Immature natural killer cell (primary cell): ENCODE measurements at places on chromosomes 2 and 18. TPM values are rescaled to one million over a fixed set of nuclear protein-coding genes. Genes with fewer than 3 reads are reported as not detected.

- DNase-seq = no peak
- peaks cover 2% of the 10 kb centered on the region for H3K27me3 ChIP-seq
- H3K36me3 ChIP-seq = no peaks in the 10 kb centered on the region
- no peaks in the 10 kb centered on the region for H3K4me1 ChIP-seq
- no peak overlapping the region for H3K4me3 ChIP-seq
- no peak overlapping the region for H3K27ac ChIP-seq
Observed at GRCh38 chr2:177885828-177886466, 186.6 kb downstream of the PDE11A start.

- peak overlapping the region; percentile 94 for H3K27ac ChIP-seq
- peaks cover 2% of the 10 kb centered on the region for H3K27me3 ChIP-seq
- peaks cover 82% of the 10 kb centered on the region for H3K4me1 ChIP-seq
- no peaks in the 10 kb centered on the region for H3K36me3 ChIP-seq
Observed at GRCh38 chr18:31648966-31649429, 35.4 kb downstream of the B4GALT6 start.

- no peak for DNase-seq
- H3K4me3 ChIP-seq = no peak overlapping the region
- H3K4me1 ChIP-seq = no peaks in the 10 kb centered on the region
- no peaks in the 10 kb centered on the region for H3K36me3 ChIP-seq
- no peak overlapping the region for H3K27ac ChIP-seq
Observed at GRCh38 chr2:194559964-194560363, 1097.1 kb upstream of the SLC39A10 start.

DNA sequence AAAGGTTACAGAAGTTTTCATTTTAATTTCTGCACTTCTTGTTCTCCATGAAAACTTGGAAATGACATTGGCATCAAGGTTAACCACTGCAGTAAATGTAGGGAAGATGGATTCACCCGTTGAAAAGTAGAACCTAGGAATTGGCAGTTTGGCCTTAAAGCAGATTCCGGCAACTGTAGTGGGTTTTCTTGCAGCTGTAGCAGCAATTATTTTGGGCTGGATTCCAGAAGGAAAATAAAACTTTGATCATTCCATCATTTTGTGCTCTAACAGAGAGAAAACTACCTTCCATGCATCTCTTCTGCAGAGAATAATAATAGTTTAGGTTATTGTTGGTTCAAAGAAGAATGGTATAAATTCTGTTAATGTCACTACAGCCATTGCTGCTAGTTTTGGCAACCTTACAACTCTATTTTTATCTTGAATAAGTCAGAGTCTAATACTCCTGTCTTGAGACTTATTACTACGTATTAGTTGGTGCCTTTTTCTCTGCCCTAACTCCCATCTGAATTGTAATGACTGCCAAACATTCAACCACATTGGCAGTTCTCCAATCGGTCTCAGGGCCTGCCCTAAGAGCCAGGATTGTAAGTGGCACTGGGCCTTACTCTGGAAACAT is 178.1 kb upstream of the PIEZO2 start:
- no peak overlapping the region for H3K4me3 ChIP-seq
- no peak overlapping the region for H3K27ac ChIP-seq
- H3K36me3 ChIP-seq = no peaks in the 10 kb centered on the region

DNA sequence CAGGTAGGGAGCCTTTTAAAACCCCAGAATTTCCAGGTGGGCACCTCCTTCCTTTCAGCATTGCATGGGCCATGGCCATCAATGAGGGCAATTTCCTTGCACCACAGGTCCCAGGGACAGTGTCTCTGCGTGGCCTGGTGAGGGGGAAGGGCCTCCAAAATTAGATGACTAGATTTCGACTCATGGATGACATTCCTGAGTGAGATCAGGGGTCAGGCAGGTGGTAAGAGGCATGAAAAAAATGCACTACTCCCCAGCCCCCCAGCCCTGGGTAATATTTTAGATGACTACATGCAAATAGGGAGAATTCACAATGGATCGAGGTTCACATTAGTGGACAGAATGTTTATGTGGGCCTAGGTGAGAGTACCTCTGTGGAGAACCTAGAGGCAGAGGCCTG is 19.0 kb upstream of the IGFBP5 start:
- H3K4me1 ChIP-seq = no peaks in the 10 kb centered on the region
- no peak overlapping the region for H3K4me3 ChIP-seq
- H3K27ac ChIP-seq = no peak overlapping the region
- H3K36me3 ChIP-seq = no peaks in the 10 kb centered on the region

DNA sequence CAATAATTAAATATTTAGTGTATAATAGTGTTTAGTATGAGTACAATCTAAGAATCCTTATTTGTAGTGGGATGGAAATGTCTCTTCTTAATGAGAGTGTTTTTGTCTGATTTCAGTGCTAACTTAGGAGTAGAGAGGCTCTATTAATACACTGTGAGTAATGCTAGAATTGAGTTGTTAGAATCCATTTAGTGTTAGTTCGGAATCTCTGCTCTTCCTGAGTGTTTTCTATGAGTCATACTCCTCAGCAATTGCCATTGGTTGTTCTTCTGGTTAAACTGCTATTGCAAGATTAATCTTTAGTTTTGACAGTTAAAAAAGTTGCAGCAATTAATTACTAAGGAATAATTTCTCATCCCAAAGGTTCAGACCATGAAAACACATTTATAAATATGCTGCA is 828.6 kb upstream of the POU3F3 start:
- no peaks in the 10 kb centered on the region for H3K4me1 ChIP-seq
- no peaks in the 10 kb centered on the region for H3K36me3 ChIP-seq
- no peak overlapping the region for H3K27ac ChIP-seq
- no peak overlapping the region for H3K4me3 ChIP-seq
- no peak for DNase-seq

DNA sequence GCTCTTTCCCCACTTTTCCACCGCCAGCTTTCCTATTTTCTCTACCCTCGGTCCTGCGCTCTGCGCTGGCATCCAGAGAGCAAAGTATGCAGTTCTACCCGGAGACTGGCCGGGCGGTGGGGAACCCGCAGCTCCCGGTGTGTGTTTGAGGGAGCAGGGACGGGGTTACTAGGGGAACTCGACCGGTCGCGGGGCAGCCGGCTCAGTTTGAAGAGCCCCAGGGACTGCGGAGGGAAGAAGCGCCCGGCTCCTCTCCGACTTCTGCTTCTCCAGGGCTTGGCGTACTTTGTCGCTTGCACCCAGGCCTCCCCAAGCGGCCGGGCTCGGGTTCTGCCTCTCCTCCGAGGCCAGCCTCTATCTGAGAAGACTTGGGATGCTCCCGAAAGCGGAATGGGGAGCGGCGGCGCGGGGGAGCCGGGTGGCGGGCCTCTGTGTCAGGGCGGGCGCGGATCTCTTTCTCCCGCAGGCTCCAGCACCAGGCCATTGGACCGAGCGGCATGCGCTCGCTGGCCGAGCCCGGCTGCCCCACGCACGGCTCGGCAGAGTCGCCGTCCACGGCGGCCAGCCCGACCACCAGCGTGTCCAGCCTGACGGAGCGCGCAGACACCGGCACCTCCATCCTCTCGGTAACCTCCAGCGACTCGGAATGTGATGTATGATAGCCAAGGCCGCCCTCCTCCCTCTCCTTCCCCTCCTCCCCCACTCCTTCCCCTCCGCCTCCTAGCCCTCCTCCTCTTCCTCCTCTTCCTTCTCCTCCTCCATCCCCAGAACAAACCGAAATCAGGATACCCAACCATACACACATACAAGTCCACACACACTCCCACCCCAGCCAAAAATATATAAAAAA is 2.8 kb downstream of the SIX3 start:
- H3K4me3 ChIP-seq = no peak overlapping the region
- H3K36me3 ChIP-seq = no peaks in the 10 kb centered on the region
- H3K27ac ChIP-seq = no peak overlapping the region
- DNase-seq = no peak
- H3K27me3 ChIP-seq = peaks cover 45% of the 10 kb centered on the region

GRCh38 chr2:235591231-235591730 is 97.4 kb downstream of the AGAP1 start:
- no peak for DNase-seq
- H3K4me3 ChIP-seq = no peak overlapping the region
- no peaks in the 10 kb centered on the region for H3K4me1 ChIP-seq
- peaks cover 7% of the 10 kb centered on the region for H3K27me3 ChIP-seq
- H3K36me3 ChIP-seq = no peaks in the 10 kb centered on the region
- H3K27ac ChIP-seq = no peak overlapping the region

GRCh38 chr18:72544092-72544886 is at the start of gene CBLN2:
Gene CBLN2, minus strand, starts transcription at chr18:72544342. Its CDS starts 2,182 bp downstream, at chr18:72542160.
- no peaks in the 10 kb centered on the region for H3K36me3 ChIP-seq
- H3K4me1 ChIP-seq = no peaks in the 10 kb centered on the region
- H3K27me3 ChIP-seq = peaks cover 9% of the 10 kb centered on the region

DNA sequence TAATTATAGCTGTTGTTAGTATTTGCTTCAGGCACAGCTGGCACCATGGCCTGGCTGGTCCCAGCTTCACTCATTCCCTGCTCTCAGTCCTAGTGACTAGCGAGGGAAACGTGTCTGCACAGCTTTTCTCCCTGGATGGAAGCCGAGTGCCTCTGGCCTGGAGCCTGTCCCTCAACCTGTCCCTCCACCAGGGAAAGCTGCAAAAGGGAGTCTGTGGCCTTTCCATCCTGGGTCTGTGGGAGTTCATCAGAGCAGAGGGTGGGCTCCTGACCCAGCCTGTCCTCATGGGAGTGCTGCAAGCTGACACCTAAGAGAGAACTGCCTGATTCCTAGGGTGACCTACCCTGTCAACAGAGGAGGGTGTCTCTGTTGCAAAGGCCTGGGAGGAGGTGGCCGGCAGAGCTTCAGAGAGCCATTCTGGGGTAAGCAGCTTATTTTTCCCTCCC is 118.3 kb downstream of the CAPN13 start:
- H3K4me1 ChIP-seq = no peaks in the 10 kb centered on the region
- no peak overlapping the region for H3K27ac ChIP-seq
- no peak overlapping the region for H3K4me3 ChIP-seq
- no peaks in the 10 kb centered on the region for H3K36me3 ChIP-seq
- no peak for DNase-seq

GRCh38 chr2:79899196-79899595 is 386.3 kb downstream of the CTNNA2 start:
- no peaks in the 10 kb centered on the region for H3K4me1 ChIP-seq
- H3K4me3 ChIP-seq = no peak overlapping the region
- no peak overlapping the region for H3K27ac ChIP-seq
- peaks cover 3% of the 10 kb centered on the region for H3K27me3 ChIP-seq
- DNase-seq = no peak

DNA sequence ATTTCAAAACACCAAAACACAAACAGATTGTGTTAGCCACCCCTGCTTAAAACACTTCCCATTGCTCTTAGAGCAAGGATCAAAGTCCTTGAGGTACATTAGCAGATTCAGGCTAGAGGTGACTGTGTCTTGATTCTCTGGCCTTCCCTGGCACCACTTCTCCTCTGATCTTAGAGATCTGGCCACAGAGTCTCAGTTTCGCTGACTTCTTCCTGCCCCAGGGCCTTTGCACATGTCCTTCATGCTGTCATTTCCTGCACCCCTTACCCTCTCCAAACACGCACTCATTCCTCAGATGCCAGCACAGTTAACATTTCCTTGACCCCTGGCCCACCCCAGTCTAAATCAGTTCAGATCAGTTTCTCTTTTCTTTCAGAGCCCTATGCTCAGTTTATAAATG is 16.9 kb downstream of the CXCR4 start:
- H3K27ac ChIP-seq = no peak overlapping the region
- no peaks in the 10 kb centered on the region for H3K4me1 ChIP-seq
- H3K27me3 ChIP-seq = no peaks in the 10 kb centered on the region
- no peaks in the 10 kb centered on the region for H3K36me3 ChIP-seq
- no peak overlapping the region for H3K4me3 ChIP-seq
- no peak for DNase-seq

DNA sequence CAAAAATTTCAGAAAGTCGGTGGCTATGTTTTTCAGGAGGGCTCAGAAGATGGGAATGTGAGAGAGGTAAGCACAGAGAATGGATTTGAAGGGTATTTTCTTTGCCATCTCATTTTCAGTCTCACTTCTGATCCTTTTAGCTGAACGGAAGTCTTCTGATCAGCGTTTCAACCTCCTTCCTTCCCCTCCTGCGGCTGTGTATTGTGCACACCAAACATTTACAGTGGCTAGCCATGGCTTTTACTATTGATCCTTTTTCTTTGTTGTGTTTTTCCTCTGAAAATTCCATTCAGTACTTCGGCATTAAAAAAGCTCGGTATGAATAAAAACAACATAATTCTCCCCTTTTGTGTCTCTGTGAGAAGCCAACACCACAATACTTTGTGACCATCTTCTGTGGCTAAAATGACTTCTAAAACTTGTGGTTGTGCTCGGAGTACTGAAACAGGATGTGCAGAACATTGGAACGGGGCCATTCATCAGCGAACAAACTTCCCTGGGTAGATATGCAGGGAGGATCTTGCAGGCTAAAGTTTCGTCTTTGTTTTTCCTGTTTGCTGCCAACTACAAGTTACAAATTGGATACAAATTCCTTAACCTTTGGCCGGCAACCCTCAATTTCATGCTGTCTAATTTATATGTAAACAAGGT is 260.8 kb upstream of the FAM98A start:
- H3K36me3 ChIP-seq = no peaks in the 10 kb centered on the region
- no peak for DNase-seq
- H3K4me3 ChIP-seq = peak overlapping the region; percentile 4
- no peaks in the 10 kb centered on the region for H3K27me3 ChIP-seq
- H3K4me1 ChIP-seq = no peaks in the 10 kb centered on the region
- no peak overlapping the region for H3K27ac ChIP-seq

DNA sequence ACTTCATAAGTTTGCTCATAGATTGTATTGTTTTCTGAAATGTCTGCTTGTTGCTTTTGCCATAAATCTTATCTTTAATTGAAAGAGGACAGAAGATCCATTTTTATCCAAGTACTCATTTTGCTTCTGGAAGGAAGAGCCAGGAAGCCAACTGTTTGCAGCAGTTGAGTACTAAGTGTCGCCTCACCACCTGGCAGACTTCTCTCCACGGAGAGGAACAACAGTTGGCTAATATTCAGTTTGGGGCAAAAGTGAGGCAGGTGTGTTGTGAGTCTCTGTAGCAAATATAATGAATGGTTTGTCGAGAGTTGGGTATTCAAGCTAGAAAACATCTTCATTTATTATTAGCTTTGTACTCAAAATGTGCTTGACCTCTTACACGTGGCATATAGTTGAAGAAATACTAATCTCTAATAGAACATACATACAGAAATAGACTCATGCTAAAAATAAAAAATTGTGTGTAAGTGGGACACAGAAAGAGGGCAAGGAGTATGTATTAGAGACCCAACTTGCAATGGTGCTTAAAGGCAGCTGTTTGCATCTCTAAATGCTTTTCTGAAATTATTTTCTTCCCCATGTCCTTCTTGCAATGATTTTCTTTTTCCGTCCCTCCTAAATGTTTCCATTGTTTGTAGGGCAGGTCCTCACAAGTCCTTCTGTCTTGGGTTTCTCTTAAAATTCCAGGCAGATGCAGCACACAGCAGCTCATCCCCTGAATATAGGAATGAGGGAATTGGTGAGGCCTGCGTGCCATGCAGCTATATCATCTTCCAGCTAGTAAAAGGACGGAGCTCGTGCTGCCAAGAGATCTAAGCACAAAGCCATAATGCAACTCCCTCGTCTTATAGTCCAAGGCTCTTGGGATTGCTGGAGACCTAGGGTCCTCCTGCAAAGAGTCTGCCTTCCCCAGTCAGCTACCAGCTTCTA is 44.8 kb upstream of the MAP3K20 start:
- H3K36me3 ChIP-seq = no peaks in the 10 kb centered on the region
- no peak overlapping the region for H3K27ac ChIP-seq
- H3K4me3 ChIP-seq = no peak overlapping the region
- no peaks in the 10 kb centered on the region for H3K27me3 ChIP-seq

- H3K4me3 ChIP-seq = no peak overlapping the region
- no peak for DNase-seq
- H3K27ac ChIP-seq = no peak overlapping the region
- H3K36me3 ChIP-seq = no peaks in the 10 kb centered on the region
- H3K27me3 ChIP-seq = peaks cover 4% of the 10 kb centered on the region
- no peaks in the 10 kb centered on the region for H3K4me1 ChIP-seq
Observed at GRCh38 chr2:1614564-1614963, 129.8 kb downstream of the PXDN start.

GAD1 gene
- polyA plus RNA-seq = not detected

ST8SIA3 gene
- not detected for polyA plus RNA-seq

C2orf80 gene
- not detected for polyA plus RNA-seq

RAB27B gene
- 3.9 TPM for polyA plus RNA-seq

SERPINB4 gene
- not detected for polyA plus RNA-seq
